Glomerular endothelial cell (primary cell): ENCODE measurements at places on chromosomes 2 and 18.

- DNase-seq, result no peak
Observed at GRCh38 chr18:21100146-21100545, 11.5 kb downstream of the ROCK1 start.

- DNase-seq, result no peak
Observed at GRCh38 chr18:59952283-59953007, 52.6 kb downstream of the PMAIP1 start.

DNA sequence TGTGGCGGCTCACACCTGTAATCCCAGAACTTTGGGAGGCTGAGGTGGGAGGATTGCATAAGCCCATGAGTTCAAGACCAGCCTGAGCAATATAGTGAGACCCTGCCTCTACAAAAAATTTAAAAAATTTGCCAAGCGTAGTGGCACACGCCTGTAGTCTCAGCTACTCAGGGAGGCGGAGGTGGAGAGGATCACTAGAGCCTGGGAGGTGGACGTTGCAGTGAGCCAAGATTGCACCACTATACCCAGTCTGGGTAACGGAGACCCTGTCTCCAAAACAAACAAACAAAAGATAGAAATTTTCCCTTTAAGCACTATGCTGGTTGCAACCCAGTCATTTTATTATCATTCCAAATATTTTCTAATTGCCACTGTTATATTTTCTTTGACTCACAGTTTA lies 32.3 kb downstream of the NPHP1 start:
- no peak for DNase-seq

DNA sequence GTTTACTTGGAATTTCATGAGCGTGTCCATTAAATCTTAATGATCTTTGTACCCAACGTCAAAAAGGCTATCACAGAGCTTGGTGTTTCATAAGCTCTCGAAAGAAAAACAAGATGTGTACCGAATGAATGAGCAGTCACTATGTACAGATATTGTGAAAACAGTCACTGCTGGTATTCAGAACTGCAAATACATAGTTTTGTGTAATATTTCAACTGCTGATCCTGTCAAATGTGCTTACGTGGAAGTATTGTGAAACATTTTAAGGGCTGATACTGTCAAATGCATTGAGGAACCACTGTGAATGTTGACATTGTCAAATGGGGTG lies 184.2 kb upstream of the KLHL29 start:
- no peak for DNase-seq

DNA sequence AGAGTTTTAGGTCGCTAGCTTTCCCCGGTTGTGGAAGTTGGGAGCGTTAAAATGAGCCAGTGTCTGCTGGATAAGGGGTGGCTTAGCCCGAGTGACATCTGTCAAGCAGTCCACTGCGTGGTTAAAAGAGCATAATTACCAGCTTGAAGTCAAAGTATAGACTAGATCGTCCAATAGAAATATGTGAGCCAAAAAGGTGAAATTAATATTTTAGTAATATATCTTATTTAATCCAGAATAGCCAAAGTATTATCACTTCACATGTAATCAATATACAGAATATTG lies 654 bp downstream of the COMMD1 start:
- DNase-seq, result no peak

DNA sequence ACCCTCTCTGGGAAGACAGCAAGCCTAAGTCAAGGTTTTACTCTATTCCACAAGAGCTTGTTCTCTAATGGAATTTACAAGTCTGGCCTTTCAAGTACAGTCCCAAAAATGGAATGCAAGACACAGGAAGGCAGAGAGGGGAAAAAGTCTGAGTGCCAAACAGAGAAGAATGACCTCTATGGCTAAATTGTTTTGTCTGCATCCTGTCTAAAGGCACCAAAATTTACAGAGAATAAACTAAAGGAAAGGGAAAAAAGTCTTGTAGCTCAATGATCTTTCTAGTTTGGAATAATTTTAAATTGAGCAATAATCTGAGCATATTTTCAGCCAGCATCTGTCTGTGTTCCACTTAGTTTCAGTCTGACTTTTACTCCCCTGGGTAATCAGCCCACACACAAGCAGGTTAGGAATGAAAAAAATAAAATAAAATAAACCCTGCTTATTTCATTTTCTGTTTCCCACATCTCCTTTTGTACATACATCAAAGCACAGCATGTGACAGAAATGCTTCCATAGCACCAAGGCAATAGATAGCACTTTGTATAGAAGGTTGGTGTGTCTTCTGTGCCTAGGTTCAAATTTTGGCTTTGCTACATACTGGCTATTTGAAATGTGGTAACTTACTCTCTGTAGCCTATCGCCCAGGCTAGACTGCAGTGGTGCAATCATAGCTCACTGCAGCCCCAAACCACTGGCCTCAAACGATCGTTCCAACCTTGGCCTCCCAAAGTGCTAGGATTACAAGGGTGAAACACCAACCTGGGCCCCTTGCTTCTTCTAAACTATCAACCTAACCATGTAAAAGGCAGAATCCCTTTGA lies 105.1 kb downstream of the SLC8A1 start:
- no peak for DNase-seq

GRCh38 chr2:100826494-100826893 lies 6.6 kb downstream of the NPAS2 start:
- DNase-seq, result no peak

DNA sequence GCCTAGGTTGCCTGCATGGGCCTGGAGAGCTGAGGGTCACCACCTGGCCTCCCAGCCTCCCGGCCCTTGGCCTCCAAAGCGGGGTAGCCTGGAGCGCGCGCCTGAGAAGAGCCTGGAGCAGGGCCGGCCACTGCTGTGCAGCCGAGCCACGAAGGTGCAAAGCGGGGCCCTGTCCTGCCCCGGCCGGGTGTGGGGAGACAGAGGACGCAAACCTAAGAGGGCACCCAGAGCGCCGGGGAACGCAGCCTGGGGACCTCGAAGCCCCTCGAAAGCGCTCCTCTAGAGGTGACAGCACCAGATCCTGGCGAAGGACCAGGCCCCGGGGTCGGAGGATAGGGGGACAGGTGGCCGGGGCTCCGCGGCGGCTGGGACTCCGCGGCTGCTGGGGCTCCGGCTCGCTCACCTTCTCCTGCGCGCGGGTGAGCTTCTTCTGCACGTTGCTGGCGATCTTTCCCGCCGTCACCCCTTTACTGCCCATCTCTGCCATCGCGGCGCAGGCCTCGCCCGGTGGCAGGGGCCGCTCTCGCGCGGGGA lies 430 bp downstream of the BIN1 start:
- DNase-seq, result no peak

DNA sequence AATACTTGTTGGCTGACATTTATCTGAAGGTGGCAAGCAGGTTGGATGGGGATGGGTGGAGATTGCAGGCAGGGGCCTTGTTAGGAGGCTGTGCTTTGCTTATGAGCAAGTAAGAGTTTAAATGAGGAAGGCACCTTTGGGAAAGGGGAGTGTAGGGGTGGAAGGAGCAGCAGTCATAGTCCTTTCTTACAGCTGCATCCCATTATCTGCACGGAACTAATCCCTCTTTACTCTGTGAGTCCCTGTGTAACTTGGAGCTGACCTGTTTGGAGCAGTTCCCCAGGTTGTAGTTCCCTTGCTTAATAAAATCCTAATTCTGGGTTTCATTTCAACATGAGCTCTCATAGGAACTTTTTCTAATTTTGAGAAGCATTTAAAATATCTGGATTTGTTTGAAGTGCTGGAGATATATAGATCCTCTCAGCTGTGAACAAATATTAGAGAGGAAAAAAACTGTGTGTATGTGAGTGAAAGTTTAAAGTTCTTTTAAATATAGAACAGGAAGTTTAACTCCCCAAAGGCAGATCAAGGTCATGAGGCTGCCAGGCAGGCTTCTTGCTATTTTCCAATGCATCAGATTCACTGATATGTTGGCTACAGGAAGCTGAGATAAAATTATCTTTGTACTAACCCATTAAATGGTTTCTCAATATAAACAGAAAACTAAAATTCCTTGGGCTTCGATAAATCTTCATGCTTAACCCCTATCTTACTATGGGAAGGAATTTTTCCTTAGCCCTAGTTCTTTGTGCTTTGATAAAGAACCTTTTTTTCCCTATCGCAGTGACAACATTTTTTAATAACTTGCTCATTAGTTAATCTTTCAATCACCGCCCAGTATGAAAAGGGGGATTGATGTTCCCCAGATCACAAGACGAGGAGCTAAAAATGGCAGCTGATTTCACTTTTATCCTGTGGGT lies 104.6 kb upstream of the EML6 start:
- no peak for DNase-seq

GRCh38 chr2:231667496-231667895 lies 40.8 kb upstream of the PTMA start:
- DNase-seq, result no peak

GRCh38 chr2:176931588-176932563 lies 280.7 kb upstream of the HNRNPA3 start:
- no peak for DNase-seq

- no peak for DNase-seq
Observed at GRCh38 chr2:177317443-177317842, 52.9 kb upstream of the NFE2L2 start.

DNA sequence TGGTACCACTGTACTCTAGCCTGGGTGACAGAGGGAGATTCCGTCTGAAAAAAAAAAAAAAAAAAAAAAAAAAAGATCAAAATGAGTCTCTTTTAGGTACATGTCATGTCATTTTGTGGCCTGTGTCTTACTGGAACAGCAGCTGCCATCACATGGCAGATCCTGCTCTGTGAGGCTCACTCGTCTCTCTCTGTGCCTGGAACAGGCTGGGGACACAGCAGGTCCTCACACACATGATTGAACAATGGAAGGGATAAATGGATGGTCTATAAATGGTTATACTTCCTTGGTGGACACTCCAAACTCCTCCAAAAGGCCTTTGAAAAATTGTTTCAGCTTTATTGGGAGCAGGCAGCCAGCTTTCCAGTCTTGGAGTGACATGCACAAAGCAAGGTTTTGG lies 236.2 kb upstream of the COPS8 start:
- DNase-seq, result no peak

DNA sequence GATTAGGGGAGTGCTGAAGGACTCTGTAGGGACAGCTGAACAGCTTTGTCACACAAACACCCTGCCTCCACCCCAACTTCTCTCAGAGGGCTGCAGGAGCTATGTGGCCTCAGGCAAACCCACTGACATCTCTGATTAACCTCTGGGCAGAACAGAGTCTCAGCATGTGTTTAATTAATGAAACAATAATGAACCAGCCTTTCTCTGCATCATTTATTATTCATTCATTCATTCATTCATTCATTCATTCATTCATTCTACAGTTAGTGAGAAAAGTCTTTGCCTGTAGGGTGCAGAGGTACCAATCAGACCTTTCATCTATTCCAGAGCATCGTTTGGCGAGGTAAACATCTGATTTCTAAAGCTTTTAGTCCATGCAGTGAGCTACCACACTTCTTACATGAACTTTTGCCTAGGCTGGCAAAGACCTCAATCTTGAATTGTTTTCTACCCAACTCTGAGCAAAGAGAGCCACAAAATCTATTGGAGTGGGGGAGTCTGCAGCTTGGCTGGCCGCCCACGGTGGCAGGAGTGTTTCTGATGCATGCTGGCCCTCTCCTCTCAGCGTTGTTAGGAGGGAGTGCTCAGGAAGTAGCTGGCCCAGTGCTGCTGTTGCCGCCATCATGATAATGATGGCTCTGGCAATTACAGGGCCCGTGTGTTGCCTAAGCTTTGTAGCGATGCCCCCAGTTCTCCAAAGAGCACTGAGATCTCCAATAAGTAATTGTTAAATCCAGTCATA lies 198.9 kb downstream of the SMAD7 start:
- no peak for DNase-seq

DNA sequence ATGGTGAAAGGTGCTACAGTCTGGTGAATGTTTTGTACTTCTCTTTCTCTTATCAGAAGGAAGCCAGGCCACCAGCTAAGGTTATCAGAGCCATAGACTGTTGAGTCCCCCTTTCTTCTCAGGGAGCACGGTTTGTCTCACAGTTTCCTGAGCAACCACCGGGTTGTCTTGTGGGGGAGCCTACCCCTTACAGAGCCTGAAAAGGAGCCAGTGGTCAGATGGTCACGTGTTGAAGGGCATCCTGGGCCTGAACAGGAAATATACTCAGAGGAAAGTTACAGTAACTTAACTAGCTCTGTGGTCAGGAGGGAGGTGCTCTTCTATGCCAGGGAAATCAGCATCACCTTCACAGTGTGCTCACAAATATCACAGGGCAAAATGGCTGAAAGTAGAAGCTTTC lies 11.6 kb downstream of the CD28 start:
- DNase-seq, result peak; percentile 76

DNA sequence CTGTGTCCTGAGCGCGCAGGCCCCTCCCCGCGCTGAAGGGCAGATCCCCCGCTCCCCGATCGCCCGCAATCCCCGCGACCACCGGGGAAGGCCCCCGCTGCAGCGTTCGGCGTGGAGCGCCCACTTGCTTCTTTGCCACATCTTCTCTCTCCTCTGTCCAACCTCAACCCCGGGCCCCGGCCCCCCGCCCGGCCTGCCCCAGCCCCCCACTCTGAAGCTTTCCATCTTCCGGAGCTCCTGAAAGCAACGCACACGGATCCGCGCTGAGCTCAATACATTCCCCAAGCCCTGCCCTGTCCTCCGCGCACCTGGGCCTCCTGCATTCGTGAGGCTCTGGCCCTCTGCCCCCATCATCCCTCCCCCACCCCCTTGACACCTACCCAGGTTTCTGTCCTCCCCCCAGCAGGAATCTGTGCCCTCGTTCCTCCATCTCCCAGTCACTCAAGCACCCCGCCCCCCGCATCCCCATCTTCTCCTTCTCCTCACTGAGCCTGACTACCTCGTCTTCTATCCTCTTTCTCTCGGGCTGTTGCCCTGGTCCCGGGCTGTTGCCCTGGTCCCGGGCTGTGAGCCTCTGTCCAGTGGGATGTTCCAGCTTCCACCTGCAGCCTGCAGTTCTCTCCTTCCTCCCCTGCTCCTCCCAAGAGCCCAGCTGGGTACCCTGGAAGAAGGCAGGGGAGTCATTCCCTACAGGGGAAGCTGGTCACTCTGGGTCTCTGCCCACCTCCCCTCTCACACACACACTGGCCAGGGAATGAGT lies 7.8 kb downstream of the SPEG start:
- DNase-seq, result no peak

- DNase-seq, result no peak
Observed at GRCh38 chr2:15510552-15510951, 50.6 kb downstream of the NBAS start.

DNA sequence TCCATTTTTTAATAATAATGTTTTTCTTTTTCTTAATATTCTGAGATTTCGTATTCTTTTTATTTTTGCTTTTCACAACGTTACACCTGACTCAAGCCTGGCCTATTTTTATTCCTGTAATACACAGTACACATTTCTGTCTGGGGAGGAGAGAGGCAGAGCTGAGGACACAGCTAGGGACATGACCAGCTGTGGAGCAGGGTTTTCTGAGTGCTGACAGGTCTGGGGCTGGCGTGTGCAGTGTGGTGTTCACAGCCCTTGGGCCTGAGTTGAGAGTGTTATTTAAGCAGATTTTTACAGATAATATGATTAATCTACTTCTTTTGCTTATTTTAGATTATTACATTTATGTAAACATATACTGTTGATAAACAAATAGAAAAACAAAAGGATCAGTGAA lies 55.9 kb downstream of the ZAP70 start:
- DNase-seq, result no peak
